ENCODE measurements at places on chromosomes 12 and 14. TPM values are rescaled to one million over a fixed set of nuclear protein-coding genes. Genes with fewer than 3 reads are reported as not detected.

The SLC38A4 gene
- not detected for total RNA-seq

The CLEC4E gene
- not detected for total RNA-seq

The DAD1 gene
- 364 TPM for total RNA-seq

The FLVCR2 gene
- total RNA-seq: 0.32 TPM

The C12orf57 gene
- 143 TPM for total RNA-seq

The FAM90A1 gene
- 0.15 TPM for total RNA-seq

The CLEC2A gene
- not detected for total RNA-seq

The C12orf54 gene
- total RNA-seq: not detected

The MOK gene
- 1.5 TPM for total RNA-seq

The HNF1A gene
- not detected for total RNA-seq

The KCNC2 gene
- total RNA-seq: not detected

Data from epithelial cell of umbilical artery (primary cell).